ENCODE measurements at places on chromosomes 2 and 18.

- no peak for DNase-seq
These were observed 7.8 kb upstream of the ARHGAP25 start for GRCh38 chr2:68726608-68727367.

- no peak for DNase-seq
These were observed 14.1 kb upstream of the B3GNT2 start for GRCh38 chr2:62181843-62182242.

DNA sequence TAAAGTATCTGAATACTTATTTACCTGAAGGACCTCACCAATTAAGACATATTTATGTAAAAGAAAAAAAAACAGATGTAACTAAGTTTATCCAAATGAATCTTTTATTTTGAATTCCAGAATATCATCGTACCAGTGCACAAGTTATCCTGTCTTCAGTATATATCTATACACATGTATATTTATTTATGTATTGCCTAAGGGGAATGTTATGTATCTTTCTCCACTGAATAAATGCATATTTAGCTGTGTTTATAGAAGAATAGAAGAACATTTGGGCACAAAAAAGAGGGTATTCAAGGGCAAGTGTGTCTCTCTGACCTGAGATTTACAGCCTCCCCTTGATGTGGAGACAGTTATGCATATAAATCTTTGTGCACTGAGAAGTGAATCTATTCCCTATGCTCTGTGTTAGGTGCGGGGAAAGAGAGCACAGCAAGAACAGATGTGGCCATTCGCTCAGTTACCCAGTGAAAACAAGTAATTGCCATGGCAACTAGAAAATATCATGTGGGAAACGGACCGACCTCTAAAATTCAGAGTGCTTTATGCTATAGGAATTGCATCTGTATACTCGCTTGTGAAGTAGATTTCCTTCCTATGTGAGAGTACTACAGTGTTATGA, 39.5 kb upstream of the ASXL3 start:
- DNase-seq, result no peak

GRCh38 chr2:219448099-219448775, 13.6 kb downstream of the SPEG start:
- DNase-seq, result no peak

DNA sequence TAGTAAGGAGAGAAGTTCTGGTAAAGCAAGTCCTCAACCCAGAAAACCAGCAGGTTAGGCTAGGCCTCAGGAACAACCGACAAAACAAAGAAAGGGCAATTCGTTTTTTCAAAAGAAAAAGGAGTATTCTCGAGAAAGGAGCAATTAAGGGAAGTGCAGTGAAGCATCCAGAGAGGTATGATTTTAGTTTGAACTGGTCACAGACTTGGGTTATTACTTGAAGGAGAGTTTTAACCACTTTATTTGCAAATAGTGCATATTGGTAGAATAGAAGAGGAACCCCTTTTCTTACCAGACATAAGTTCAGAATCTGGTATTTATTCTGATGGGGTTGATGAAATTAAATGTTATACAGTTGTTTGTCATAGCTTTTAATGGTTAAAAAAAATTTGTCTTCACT, 110.0 kb upstream of the GCFC2 start:
- no peak for DNase-seq

GRCh38 chr18:22667616-22668422, 250.1 kb upstream of the CTAGE1 start:
- no peak for DNase-seq

GRCh38 chr2:112626604-112627059, 19.1 kb upstream of the SLC20A1 start:
- DNase-seq, result no peak

- no peak for DNase-seq
These were observed 1.9 kb downstream of the LDLRAD4 start for GRCh38 chr18:13220361-13220991.

- DNase-seq, result no peak
These were observed 2.4 kb upstream of the PROC start for GRCh38 chr2:127415593-127416505.

- no peak for DNase-seq
These were observed 40.1 kb downstream of the KCTD18 start for GRCh38 chr2:200469708-200470211.

DNA sequence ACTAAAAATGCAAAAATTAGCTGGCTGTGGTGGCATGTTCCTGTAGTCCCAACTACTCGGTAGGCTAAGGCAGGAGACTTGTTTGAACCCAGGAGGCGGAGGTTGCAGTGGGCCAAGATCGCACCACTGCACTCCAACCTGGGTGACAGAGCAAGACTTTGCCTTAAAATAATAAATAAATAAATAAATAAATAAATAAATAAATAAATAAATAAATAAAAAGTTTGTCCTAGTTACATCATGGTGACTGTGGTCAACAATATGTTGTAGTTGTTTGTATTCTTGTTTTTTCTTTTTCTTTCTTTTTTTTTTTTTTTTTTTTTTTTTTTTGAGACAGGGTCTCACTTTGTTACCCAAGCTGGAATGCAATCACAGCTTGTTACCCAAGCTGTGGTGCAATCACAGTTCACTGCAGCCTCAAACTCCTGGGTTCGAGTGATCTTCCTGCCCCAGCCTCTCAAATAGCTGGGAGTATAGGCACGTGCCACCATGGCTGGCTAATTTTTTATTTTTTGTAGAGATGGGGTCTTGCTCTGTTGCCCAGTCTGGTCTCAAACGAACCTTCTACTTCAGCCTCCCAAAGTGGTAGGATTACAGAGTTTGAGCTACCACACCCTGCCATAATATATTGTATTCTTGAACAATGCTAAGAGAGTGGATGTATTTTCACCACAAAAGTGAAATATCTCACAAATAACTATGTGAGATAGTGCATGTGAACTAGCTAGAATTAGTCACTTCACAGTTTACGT, 185.0 kb downstream of the PHLPP1 start:
- no peak for DNase-seq
